ENCODE measurements at places on chromosomes 3 and 15.
A peak's percentile ranks its signal among the peaks of the same experiment; 100 is the strongest.

DNA sequence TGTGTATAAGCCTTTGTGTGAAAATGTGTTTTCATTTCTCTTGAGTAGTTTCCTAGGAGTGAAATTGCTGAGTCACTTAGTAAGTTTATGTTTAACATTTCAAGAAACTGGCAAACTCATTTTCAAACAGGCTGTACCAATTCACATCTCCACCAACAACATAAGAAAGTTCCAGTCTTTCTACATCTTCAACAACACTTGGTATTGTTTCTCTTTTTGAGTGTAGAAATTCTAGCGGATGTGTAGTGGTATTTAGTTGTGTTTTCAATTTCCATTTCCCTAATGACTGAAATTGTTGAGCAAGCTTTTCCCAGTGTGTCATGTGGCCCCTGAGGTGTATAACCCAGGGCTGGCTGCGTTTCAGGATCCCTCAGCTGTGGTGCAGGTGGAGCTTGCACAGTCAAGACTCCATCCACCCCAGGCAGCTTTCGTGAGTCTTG, 258.5 kb downstream of the PDCD6IP start:
- no peak for DNase-seq

DNA sequence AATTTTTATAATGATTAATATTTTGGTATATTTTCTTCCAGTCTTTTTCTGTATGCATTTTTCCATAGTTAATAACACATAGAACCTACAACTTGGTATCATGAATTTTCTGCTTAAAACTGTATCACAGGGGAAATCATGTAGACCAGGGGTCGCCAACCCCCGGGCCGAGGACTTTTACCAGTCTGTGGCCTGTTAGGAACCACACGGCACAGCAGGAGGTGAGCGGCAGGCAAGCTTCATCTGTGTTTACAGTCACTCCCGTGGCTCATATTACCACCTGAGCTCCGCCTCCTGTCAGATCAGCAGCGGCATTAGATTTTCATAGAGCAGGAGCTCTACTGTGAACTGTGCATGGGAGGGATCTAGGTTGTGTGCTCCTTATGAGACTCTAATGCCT, 54.7 kb downstream of the RPL22L1 start:
- peak; percentile 76 for DNase-seq

DNA sequence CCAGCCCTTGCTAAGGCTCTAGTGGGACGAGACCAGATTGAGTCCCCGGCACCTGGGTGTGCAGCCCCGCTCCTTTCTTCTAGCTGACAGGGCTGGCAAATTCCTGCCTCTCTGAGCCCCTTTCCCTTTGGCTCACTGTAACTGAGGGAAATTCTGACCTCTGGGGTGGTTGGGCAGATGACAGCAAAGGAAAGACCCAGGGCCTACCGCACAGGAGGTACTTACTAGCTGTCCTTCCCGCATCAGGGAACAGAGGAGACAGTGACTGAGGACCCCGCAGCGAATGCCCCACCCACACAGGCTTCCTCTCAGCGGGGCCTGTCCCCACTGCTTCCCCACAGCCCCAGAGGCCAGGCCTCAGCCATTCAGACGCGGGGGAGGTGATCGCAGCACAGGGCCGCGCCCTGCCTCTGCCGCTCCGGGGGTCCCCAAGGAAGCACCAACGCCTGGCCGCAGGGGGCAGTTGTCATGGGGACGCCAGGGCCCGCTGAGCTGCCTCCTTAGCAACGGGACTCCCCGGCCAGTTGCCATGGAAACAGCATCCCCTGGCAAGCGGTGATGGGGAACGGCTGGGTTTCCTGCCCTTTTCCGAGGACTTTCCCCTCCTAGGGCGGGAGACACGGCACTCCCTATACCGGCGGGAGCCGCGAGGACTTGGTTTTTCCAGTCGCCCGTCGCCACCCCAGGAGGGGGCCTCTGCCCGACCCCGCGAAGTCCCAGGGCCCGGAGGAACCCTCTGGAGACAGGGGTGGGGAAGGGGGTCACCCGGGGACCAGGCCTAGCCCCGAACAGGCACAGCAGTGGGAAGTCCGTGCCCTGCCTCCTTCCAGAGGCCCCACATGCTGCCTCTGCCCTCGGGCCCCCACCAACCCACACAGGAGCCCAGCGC, 50.1 kb downstream of the HCN4 start:
- DNase-seq = no peak

GRCh38 chr15:90262426-90262825, 3.0 kb upstream of the NGRN start:
- no peak for DNase-seq

DNA sequence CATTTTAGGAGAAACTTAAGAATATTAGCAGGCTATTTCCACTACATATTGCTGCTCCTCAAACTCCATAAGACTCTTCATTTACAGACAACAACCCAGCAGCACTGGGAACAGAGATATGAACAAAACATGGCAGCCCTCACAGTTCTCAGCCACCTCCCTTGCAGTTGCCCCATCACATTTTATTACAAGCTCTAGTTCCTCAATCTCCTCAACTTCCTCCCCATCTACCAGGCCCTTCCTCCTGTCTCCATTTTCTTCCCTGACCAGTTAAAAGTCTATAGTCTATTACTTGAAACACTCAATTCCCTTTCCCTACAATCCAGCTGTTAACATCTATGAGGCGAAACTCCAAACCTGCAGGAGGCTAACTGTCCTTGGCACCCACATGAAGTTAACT, 412.5 kb downstream of the TBC1D5 start:
- no peak for DNase-seq

DNA sequence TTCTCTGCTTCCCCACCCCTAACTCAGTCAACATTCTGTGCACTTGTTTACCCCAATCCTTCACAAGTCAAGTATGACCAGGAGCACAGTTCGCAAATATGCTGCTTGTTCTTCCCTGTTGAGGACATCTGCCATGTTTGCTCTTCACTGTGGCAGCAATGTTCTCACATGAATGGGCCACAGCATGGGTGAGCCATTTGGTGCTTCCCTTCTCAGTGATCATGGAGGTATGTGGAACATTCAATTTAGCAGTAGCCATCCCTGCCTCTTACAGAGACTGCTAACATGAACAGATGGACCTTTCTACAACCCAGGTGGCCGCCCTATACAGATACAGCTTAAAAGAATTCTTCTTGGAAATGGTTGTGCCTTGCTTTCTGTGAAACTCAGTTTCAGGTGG, 660.1 kb upstream of the SGO1 start:
- DNase-seq = no peak

GRCh38 chr3:108806316-108806715, 16.3 kb upstream of the TRAT1 start:
- no peak for DNase-seq

DNA sequence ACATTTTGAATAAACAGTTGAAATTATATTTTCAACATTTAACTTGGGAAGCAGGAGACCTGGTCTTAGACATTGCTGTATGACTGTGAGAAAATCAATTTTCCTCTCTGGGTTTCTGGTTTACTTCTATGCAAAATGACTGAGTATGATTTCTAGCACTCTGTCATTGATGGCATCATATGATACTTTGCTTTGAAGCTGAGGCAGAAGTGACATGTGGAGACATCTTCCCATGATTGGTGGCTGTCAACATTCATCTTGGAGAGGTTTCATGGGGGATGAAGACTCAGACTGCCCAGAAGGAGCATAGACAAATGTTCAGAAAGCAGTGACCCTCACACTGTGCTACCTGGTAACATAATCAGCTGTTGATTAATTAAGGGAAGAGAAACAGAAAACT, 477.9 kb downstream of the PDCD6IP start:
- DNase-seq = no peak

DNA sequence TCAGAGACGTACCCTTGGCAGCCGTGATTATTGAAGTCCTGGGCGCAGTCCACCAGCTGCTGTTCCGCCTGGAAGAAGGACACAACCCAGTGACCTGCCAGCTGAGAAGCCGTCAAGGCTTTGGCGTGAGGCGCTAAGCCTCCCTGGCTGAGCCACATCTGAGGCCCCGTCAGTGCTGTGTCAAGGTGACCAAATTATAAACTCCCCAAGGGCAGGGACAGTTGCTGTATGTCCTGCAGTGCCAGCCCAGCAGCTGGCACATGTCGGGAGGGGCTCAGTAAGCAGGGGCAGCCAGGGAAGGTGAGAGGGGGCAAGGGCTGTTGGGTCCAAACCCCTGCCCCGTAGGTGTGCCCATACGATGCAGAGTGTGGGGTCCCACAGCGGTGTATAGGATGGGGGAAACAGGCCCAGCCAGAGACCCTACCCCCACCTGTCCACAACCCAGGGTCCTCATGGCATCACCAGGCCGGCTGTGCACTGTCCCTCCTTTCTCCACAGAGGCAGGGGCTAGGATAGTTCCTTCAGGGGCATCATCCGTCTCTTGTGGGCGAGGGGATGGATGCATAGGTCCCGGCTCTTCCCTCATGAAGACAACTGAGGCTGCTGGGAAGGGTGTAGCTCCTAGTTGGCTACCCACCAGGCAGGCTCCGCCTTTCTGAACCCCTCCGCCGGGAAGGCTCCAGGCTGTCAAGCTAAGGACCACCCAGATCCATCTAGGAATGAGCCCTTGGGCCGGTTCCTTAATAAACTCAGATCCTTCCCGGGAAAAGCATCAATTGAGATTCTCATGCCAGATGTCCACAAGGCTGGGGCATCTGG, 13.2 kb downstream of the CTSH start:
- no peak for DNase-seq

GRCh38 chr3:23162934-23163333, 40.2 kb upstream of the UBE2E2 start:
- DNase-seq = no peak

GRCh38 chr3:159605101-159605500, 383.5 kb upstream of the IL12A start:
- DNase-seq = no peak

DNA sequence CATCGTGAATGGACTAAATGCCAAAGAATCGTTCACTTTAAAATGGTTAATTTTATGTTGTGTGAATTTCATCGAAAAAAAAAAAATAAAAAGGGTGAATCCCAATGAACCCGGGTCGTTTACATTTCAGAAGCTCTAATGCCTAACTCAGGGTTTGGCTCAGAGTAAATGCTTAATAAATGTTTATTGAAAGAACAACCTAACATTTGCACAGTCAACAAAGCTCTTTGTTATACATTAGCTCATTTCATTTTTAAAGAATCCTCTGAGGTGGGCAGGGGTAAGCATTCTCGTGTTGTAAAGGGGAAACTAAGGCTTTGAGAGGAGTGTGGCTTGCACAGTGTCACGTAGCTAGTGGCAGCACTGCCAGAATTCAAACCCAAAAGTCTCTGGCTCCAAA, 109.5 kb downstream of the RPLP1 start:
- DNase-seq = no peak

DNA sequence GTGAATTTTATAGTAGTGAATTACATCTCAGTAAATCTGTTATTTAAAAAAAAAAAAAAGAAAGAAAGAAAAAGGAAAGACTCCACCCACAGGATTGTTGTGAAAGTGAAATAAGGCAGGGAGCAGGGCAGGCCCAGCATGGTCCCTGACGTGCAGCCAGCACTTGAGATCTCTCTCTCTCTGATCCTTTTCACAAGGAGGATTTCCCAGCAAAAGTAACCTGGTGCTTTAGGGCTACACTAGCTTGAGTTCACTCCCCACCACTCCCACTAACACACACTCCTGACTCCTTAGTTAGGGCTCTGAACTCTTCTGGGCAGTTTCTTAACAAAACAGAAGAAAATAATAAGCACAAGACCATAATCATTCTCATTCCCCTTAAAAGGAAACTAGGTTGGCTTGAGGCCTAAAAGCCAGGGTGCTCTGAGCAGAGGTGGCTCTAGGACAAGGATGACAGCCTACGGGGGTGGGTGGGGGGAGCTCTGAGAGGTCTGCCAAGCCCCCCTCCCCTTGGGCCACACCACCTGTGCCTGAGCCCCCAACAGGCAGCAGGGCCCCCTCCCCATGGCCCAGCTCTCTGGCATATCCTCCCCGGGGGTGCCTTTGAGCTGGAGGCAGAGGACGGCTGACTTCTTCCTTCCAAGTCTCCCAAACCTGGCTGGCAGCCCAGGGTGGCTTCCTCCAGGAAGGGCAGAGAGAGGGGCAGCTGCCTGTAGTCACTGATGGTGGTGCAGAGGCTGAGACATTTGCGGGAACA, 856 bp downstream of the TMEM40 start:
- no peak for DNase-seq

GRCh38 chr3:39990532-39990931, 181.1 kb downstream of the MYRIP start:
- DNase-seq = no peak

- no peak for DNase-seq
Observed at GRCh38 chr15:41493902-41494189, 172 bp downstream of the ITPKA start.

GRCh38 chr3:107124885-107125284, 252.4 kb upstream of the CCDC54 start:
- no peak for DNase-seq

- DNase-seq = no peak
Observed at GRCh38 chr3:30988769-30989168, 94.3 kb upstream of the GADL1 start.

DNA sequence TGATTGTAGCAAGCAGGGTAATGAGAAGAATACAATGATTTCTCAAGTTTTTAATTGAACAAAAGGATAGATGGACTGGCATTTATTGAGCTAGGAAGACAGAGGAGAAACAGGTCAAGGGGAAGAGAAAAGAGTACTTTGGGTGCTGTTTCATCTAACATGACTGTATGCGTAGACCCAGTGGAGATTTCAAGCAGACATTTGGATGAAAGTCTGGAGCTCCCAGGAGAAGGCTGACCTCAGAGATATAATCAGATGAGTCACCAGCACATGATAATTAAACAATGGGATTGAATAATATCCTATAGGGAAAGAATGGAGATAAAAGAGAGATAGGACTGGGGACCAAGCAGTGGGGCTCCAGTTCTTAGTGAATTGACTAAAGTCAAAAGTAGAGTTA, 194.9 kb downstream of the ARRDC4 start:
- DNase-seq = no peak

DNA sequence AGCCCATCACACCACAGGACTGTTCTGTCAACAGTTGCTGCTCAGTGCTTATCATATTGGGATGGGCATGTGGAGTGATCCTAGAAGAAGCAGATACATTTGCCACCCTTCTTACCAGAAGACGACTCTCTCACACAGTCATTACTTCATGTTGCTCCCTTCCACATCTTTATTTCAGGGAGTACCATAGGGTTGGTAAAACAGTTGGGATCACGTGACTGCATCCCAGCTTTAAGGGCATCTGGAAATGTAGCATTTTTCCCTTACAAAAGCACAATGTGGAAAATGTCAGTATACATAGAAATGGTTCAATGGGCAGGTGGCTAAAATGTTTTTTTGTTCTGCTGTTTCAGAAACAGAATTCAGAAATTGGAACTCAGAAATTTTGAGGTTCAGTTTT, 791.0 kb downstream of the OTOL1 start:
- no peak for DNase-seq

DNA sequence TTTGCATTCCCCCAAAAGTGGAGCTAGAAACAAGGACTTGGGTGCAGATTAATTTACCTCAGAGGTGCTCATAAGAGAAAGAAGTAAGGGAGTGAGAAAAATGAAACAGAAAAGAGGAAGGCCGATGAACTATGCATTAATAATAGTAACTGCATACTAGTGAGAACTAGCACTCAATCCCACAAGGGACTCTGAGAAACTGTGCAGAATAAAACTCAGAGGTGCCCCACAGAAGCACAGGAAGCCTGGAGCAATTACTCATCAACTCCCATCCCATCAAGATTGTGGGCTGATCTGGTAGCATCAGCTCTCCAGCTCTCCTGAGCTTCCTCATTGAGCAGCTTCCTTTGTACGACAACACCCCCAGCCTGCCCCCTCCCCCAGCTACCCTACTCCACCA, 50.8 kb downstream of the CLDN18 start:
- DNase-seq = no peak

GRCh38 chr15:92413510-92413909, 19.8 kb downstream of the ST8SIA2 start:
- DNase-seq = no peak

- DNase-seq = no peak
Observed at GRCh38 chr15:43246261-43246774, 20.4 kb downstream of the TGM5 start.
